T-helper 1 cell (primary cell): ENCODE measurements at places on chromosomes 5 and 9.

GRCh38 chr5:164306662-164307061 is 801.2 kb downstream of the MAT2B start:
- DNase-seq, result no peak

- DNase-seq, result no peak
These were observed 99.8 kb upstream of the MAP1B start for GRCh38 chr5:72007336-72008111.

DNA sequence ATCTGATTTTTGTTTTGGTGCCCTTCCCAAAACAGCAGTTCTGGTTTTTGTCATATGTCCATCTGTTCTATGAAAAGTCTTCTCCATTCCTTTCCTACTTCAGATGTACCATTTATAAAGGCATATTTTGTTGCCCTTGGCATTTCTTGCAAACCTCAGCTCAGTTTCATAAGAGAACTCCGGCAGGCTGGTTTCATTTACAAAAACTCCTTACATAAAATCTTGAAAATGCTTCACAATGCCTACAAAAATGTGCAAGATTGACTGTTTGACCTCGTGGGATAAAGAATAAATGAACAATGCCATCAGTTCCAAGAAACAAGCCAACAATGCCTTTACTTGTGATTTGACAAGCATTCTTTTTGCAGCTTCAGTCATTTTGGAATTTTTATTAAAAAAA is 39.1 kb upstream of the CTNNAL1 start:
- DNase-seq, result no peak

GRCh38 chr9:136902259-136902821 is 16.0 kb downstream of the TRAF2 start:
- DNase-seq, result peak; percentile 82

- DNase-seq, result no peak
These were observed 17.4 kb upstream of the KCNIP1 start for GRCh38 chr5:170486371-170486770.

GRCh38 chr5:101440173-101440572 is 537.1 kb upstream of the ST8SIA4 start:
- no peak for DNase-seq

GRCh38 chr9:36781533-36781932 is 208.8 kb downstream of the MELK start:
- DNase-seq, result no peak

- peak; percentile 18 for DNase-seq
These were observed 9.6 kb downstream of the TLE4 start for GRCh38 chr9:79581388-79581787.

DNA sequence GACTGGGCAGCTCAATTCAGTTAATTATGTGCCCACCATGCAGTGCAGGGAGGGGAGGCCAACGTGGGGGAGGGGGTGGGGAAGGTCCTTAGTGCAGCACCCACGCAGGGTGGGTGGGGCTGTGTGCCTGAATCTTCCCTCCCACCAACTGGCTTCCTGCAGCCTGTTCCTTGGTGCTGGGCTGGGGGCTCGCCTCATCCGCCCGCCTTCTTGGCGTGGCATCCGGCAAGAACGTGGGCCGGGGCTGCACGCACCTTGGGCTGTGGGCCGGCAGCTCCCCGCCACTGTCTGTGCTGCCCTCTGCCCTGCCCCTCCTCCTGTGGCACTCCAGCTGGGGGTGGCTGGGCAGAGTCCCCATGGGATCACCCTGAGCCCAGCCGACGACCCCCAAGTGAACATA is 19.6 kb upstream of the RALGDS start:
- no peak for DNase-seq

DNA sequence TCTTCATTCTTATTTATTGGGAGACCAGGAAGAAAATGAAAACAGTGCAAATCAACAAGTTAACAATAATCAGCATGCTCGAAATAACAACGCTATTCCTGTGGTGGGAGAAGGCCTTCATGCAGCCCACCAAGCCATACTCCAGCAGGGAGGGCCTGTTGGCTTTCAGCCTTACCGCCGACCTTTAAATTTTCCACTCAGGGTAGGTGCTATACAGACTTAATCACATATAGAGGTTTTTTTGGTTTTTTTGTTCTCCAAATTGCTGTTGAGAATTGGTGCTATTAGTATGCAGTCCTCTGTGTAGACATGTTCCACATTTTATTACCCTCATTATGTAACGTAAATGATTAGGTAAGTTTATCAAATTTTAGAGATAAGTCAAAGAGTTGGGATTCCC is 30.3 kb upstream of the ROPN1L start:
- DNase-seq, result no peak

DNA sequence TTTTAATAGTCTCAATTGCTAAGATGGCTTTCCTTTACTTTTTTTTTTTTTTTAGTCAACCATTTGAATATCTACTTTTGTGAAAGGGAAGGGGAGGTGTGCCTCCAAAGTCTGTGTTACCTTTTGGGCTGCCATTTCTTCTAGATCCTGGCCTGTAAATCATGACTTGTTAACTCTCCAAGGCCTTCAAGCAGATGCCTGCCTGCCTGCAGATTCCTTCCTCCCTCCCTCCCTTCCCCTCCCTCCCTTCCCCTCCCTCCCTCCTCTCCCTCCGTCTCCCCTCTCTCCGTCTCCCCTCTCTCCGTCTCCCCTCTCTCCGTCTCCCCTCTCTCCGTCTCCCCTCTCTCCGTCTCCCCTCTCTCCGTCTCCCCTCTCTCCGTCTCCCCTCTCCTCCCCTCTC is 73.1 kb downstream of the COMMD10 start:
- no peak for DNase-seq
